AG04449 (cell line): ENCODE measurements at places on chromosomes 6 and 20.

- no peak for DNase-seq
Observed at GRCh38 chr6:168061269-168062210, 17.5 kb downstream of the FRMD1 start.

DNA sequence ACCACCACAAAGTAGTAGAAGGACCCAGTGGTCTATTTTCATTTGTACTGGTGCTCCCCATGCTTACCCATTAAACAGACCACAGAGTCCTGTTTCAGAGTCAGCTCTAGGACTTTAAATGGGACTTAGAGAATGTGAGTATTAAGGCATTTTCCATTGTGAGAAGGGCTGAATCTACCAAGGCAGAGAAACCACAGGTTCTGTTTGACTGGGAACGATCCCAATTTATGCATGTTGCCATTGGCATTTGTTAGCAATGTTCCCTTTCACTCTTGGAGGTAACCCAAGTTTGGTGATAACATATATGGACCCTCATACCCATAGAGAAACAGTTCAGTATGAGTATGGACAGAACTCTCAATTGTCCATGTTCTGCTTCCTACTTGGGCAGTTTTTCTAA is 672.8 kb downstream of the KIF16B start:
- no peak for DNase-seq

DNA sequence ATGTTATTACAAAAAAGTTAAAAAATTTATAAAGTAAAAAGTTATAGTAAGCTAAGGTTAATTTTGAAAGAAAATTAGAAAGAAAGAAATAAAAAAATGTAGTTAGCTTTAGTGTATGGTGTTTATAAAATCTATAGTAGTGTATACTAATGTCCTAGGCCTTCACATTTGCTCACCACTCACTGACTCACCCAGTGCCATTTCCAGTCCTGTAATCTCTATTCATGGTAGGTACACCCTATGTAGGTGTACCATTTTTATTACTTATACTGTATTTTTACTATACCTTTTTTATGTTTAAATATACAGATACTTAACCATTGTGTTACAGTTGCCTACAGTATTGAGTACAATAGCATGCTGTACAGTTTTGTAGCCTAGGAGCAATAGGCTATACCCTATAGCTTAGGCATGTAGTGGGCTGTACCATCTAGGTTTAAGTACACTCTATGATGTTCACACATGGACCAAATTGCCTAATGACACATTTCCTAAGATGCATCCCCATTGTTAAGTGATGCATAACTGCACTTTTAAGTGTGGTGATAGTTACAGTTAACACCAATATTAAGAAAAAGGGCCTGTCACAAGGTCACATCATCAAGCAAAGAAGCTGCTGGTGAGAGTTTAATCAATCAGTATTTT is 8.0 kb downstream of the CD2AP start:
- no peak for DNase-seq

DNA sequence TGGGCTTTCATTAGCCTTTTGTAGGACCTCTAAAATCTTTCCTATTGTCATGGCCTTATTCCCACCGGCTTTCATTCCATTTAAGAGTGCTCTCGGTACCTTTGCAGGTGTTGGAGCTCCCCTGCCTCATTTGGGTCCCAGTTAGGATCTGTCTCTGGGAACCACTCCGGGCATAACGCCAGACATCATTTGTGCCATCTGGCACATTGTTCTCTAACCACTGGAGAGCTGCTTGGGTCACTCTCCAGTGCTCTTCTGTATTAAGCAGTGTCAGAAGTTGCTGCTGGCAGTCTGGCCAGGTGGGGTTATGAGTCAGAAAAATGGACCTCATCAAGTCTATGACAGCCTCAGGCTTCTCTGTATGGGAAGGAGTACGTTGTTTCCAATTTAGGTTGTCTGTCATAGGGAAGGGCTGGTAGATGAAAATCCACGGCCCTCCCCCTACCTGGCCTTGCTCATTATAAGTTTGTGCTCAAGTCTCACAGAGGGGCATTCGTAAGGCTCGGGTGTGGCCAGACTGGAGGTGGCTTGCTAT is 62.9 kb upstream of the MOCS1 start:
- no peak for DNase-seq

GRCh38 chr20:8720089-8720488 is 348.8 kb upstream of the PLCB4 start:
- DNase-seq: no peak

- no peak for DNase-seq
Observed at GRCh38 chr6:23200946-23201345, 631.6 kb downstream of the HDGFL1 start.

GRCh38 chr6:87661016-87661415 is 41.0 kb downstream of the AKIRIN2 start:
- peak; percentile 50 for DNase-seq

- DNase-seq: no peak
Observed at GRCh38 chr20:38790200-38791053, 15.1 kb upstream of the PPP1R16B start.

DNA sequence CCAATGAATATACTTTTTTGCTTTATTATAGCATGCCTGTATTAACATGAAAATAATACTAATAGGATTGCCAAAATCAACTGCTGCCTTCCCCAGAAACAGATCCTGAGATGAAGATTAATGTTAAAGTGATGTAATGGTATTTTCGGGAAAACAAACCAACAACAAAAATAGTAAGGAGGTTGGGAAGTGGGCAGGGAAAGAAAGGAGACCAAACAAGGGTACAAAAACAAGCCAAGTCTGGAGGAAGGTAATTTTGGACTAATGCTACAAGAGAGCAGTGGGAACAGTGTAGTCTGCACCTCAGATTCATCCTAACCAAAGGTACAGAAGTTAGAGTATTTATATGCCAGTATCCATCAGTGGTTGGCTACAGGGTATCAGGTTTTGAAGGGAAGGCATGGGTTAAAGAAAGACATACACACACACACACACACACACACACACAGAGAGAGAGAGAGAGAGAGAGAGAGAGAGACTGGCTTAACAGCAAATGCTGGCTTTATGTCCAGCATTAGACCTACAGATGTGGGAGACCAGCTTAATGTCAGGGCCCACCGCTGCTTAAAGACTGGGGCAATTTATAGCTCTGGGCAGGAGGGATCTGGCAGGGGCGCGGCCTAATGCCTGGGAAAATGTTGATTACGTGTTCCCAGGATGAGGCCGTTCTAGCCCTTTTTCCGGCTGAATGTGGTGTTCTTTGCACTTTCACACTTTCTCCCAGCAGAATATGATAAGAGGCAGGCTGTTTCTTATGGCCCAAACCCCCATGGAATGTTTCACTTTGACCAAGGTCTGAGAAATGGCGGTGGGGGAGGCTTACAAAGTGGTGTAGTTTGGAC is 3.8 kb upstream of the SLC17A1 start:
- DNase-seq: no peak

- DNase-seq: no peak
Observed at GRCh38 chr6:169816975-169817374, 65.6 kb downstream of the ERMARD start.
